ENCODE measurements at places on chromosomes 6 and 20.
A peak's percentile ranks its signal among the peaks of the same experiment; 100 is the strongest.

GRCh38 chr6:30327232-30327746, 562 bp downstream of the TRIM39 start:
- no peak for DNase-seq

DNA sequence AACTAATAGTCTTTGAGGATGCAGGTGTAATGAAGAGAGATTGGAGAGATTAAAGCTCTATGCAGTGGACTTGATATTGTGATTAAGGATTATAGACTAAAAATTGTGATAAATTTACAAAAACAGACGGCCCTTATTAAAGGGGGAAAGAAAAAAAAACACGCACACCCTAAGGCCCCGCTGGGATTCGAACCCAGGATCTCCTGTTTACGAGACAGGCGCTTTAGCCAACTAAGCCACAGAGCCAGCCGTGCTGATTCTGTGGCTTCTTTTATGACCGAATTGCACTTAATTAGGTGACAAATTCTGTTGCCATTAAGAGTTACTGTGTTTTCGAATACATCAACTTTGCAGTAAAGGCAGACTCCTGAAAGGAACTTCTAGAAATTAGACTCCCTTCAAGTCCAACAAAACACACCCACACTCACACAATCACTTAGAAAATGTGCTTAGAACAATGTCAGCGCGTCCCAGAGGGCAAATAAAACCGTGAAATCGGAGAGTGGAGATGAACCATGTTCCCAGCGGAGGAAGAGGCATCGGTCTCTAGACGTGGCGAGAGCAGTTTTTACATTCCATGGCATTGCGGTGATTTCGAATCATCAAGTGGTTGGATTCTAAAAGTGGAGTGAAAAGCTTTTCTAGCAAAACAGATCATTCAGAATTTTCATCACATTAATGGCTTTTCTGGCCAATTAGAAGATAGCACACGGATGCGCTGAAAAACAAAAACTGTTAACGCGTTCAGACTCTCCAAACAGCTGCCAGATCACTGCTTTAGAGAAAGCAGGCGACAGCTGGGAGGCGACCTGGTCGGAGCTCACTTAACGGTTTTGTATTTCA, 122.6 kb downstream of the GPX5 start:
- peak; percentile 33 for DNase-seq

- no peak for DNase-seq
These were observed 1.7 kb upstream of the COL9A1 start for GRCh38 chr6:70304616-70305015.

DNA sequence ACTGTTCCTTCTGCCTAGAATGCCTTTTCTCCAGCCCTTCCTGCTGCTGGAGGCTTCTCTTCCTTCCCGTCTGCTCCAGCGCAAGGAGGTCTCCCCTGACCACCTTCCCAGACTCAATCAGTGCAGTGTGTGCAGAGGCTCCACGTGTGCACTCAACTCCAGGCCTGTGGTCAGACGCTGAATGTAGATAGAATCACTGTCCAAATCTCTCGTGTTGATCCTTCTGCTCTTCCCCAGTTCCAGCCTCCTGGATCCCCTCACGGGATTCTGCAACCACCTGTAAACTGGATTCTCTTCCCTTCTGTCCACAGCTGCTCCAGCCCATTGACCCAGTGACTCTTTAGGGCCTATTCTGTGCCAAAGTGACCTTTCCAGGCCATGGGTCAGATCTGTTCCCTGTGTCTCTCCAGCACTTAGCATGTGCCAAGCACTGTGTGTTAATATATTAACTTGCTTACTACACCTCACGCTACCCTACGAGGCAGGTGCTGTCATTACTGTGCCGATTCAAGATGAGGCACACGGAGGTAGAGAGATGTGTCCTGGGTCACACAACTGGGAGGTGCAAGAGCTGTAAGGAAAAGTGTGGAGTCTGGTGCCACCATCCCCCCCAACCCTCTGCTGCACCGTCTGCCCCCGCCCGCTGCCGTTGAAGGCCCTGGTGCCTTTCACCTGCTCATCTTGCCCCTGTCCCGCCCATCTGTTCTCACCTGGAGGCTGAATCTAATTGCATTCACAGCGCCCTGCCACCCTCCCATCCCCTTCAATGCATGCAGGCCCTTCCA, 112.2 kb downstream of the SULF2 start:
- no peak for DNase-seq

DNA sequence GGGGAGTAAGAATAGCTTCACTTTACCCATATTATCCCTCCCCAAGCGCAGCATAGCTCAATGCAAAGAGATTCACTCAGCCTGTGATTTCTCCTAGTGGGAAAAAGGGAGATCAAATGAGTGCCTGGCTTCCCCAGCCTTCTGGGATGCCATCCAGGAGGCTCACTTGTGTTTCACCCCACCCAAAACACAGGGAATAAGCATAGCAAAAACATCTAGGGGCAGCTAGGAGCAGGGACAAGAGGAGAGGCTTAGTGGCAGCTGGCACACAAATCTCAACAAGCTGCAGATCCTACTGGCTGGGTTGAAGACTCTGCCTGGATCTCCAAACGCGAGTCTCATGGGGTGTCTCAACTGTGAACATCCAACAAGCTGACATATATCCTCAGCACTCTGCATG, 715.8 kb downstream of the RNF144B start:
- DNase-seq: no peak

DNA sequence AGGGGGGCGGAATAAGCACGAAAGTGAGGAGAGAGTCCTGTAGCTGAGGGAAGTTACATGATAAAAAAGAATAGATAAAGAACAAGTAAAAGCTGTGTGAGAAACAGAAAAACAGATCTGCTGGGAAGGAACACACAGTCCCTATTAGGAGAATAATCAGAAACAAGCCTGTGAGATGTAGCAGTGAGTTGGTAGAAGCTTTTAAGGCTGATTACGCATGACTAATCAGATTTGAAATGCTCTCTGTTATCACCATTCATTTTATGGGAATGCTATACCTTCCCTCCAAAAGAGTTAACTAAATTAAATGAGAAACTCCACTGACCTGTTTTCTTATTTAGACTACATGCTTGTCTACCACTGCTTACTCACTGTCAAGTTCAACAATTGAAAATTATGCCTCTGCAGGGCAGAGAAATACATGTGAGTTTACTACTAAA, 15.8 kb downstream of the REPS1 start:
- no peak for DNase-seq

- DNase-seq: no peak
These were observed 386.9 kb downstream of the PREX1 start for GRCh38 chr20:48440916-48441315.

DNA sequence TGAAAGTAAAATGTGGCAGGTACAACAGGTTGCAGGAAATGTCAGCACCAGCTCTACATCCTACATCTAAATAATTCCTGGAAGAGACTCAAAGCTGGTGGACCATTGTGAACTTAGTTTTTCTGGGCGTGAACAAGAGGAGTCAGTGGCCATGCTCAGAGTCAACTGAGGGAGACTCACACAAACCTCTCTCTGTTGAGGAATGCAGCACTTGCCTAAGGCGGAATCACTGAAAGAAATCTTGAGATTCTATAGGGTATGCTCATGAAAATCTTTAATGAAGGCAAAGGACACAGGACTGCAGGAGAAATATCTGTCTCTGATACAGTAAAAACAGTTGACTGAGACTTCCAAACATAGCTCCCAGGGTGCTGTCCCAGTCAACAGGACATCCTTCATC, 22.5 kb downstream of the SLC17A4 start:
- no peak for DNase-seq

DNA sequence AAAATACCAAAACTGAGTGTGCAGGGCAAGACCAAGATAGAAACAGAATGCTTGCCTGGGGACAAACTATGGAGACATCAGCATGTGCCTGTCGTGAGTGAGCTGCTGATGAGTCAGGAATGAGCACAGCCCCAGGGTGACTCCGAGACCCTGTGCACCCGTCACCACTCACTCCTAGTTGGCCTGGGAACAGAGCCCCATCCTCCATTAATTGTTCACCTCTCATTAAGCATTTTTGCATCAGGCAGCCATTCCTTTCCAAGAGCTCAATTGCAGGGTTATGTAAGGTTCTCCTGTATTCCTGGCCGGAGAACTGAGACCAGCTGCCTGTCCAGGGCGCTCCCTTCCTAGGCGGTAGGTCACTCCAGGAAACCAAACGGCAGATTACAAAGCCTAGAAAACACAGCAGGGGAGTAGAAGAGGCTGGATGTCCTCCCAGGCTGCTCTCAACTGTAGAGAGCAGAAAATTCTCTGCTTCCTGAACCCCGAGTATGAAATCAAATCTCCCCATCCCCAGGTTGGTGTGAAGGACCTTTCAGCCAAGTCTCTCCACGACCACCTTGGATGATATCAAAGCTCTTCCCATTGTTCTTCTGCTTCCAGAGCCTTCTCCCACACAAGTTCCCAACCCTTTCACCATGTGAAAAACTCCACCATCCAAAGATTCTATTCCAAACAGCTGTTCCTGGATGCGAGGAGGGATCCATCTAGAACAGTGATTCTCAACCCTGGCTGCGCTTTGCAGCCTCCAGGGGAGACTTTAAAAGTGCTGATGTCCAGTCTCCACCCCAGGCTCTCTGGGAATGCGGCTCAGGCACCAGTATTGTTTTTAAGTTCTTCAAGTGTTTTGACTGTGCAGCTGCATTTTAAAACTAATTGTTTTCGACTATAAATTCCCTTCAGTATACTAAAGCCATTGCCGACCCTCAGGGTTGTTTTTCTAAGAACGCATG, 532.6 kb upstream of the JARID2 start:
- peak; percentile 23 for DNase-seq

DNA sequence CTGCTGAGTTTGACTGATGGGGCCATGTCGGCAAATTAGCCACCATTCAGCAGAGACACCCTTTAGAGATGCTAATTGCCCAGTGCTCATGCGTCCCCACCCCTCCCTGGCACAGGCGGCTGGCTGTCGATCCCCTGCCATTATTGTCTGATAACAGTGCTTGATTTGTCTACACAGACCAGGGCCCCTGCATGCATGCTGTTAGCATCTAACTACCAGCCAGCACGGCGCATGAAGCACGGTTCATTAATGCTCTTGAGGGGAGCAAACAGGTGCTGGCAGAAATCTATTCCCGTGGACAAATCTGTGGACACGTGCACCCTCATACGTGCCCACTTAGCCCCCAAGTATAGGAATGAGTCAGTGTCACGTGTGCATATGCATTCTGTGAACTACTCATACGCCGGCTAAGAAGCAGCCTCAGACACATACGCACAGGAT, 32.2 kb downstream of the KCNB1 start:
- DNase-seq: no peak

DNA sequence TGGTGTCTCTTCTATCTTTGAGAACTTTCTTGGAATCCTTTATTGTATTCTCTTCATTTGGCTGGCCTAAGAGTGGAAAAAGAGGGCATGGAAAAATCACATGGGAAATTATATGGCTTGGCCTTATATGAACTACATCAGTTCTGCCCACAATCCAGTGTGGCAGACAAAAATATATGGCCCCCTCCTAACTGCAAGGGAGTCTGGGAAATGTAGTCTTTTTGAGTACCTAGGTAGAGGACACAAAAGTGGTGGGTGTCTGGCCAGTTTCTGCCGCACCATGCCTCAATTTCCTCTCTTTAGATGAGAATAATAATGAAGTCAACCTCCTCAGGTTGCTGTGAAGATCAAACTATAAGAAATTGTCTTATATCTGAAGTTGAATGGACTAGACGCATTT, 109.3 kb downstream of the SCP2D1 start:
- DNase-seq: no peak

DNA sequence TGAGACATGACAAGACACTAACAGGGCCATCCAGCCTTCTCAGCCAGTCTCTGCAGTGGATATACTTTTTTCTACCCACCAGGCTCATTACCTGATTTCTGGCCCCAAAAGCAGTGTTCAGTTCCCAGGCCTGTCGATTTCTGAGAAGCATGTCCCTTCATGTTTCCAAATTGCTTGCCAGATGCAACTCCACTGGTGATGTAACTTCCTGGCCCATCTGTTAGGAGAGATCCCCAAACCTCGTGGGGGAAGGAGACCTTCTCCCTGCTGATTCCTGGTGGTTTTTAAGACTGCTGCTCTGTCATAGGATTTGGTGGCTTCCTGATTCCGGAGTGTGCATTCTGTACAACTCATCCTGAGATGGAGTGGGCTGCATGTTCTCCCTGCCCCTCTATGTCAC, 31.6 kb upstream of the MRPS10 start:
- DNase-seq: no peak

- DNase-seq: no peak
These were observed 22.9 kb downstream of the RAB44 start for GRCh38 chr6:36720251-36721141.

DNA sequence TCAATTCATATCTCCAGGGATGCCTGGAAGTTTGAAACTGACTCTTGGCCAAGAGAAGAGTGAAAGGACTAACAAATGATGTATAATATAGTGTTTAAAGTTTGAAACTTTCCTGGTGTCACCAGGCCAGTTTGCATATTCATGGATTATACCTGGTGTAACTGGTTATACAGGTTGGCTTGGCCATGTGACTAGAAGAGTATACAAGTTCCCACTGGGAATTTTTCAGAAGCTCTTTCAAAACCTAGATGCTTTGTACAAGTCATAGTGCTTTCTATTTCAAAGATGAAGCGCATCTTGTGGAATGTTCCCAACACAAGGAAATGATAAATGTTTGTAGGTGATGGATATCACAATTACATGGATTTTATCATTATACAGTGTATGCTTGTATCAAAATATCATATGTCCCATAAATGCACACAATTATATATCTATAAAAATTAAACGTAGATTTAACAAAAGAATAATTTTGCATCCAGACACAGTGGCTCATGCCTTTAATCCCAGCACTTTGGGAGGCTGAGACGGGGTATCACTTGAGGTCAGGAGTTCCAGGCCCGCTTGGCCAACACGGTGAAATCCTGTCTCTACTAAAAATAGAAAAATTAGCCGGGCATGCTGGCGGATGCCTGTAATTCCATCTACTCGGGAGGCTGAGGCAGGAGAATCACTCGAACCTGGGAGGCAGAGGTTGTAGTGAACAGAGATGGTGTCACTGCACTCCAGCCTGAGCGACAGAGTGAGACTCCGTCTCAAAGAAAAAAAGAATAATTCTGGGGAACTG, 1420.2 kb downstream of the GRIK2 start:
- DNase-seq: no peak

DNA sequence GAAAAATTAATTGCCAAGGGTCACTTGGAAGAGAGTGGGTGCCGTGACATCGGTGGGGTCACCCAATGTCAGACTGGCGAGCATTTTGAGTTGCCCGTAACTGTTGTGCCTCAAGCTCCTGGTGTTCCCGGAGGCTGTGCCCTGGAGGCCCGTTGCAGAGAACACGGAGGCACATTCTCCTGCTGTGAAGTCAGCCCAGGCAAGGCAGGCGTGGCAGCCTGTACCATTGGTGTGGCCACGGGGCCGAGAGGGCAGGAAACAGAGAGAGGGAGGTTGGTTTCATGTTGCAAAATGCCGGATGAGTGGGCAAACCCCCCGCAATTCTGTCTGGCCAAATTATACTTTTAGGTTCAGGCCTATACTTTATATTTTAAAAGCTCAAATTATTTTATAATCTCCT, 81.2 kb downstream of the THBS2 start:
- DNase-seq: no peak

DNA sequence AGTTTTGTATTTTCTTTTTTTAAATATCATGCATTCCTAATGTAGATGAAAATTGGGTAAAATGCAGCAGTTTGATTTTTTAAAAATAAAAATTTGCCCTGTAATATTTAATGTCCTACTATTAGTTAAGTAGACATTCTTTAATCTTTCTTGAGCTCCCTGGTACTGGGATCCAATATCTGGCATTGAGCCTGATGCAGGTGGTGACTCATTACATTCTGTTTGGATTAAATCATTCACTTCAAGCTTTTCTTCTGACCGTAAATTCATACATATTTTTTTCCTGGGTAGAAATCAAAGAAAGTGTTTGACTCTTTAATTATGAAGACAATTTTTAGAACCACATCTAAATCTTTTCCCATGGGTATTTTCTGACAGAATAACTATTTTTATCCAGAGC, 768.8 kb upstream of the SLC35B3 start:
- DNase-seq: no peak
